ENCODE measurements at places on chromosomes 5 and 9.

- DNase-seq, result no peak
These were observed 328.6 kb downstream of the PIK3R1 start for GRCh38 chr5:68544091-68544647.

DNA sequence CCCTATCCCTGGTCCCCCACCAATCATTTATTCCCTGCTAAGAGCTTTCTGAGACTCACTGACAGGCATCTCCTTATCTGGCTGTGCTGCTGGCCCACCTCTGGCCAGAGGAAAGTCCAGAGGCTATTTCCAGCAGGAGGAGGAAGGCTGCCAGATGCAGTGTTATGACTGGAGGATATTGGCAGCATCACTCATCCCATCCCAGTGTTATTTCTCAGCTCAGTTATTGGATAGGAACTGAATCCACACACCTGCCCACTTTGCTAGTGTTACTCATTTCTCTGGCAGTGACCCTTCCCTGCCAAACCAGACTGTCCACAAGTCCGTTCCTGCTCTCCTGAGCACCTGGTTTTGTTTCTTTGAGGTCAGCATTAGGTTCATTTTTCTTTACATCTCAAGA is 228.2 kb downstream of the GRIA1 start:
- DNase-seq, result no peak

GRCh38 chr5:102414448-102414847 is 84.4 kb downstream of the SLCO6A1 start:
- DNase-seq, result no peak

DNA sequence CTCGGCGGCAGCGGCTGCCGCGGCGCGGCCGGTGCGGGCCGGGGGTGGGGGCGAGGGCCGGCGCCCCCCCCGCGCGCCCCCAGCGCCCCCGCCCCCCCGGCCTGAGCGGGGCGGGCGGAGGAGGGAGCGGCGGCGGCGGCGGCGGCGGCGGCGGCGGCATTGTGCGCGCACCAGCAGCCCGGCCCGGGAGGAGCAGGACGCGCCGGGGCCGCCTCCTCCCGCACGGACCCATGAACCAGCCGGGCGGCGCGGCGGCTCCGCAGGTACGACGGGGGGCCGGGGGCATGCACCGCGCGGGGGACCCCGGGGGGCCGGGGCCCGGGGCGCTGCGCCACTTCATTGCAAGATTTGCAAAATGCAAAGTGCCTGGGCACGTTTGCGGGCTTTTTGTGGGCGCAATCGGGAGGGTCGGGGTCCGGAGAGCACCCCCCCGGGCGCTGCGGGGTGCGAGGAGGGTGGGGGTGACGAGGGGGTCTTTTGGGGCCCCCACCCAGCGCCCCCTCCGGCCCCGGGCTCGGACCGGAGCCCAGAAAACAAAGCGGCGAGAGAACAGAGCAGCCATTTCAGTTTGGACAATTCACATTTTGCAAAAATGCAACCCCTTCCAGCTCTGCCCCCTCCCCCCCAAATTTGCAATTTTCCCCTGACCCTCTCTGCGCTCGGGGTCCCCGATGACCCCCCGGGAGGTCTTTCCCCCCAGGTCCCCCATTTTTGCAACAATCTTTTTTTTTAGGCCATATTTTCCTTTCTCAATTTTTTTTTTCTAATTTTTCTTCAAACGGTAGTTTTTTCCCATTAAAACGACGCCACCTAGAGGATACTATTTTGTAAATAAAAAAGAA is at the start of gene ZNF618:
TSS of gene ZNF618 (plus strand) at position 159 of the 842 bp plus-strand sequence. CDS start at position 231, 72 bp downstream.
- DNase-seq, result no peak

- DNase-seq, result no peak
These were observed 4.1 kb downstream of the CFAP95 start for GRCh38 chr9:69824499-69825252.

DNA sequence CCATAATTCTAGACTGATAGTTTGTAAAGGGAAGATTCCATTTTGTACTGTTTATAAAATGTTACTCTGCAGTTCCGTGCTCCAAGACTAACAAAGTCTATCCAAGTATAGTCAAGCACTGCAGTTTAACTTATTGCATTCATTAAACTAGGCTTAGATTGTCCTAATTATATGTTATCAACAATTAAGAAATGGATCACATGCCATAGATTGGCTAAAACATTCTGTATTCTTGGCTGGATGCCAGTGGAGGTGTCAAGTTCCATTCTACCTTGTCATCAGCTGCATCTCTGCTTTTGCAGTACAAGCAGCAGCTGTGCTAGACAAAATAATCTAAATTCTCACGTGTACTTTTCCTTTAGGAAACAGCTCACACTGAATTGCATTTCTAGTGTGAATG is 69.4 kb upstream of the MEF2C start:
- peak; percentile 6 for DNase-seq

- DNase-seq, result no peak
These were observed 15.7 kb upstream of the TBC1D9B start for GRCh38 chr5:179923436-179923835.

Measured in NCI-H2107 (cell line).